ENCODE measurements at places on chromosomes 3 and 15. TPM values are rescaled to one million over a fixed set of nuclear protein-coding genes. Genes with fewer than 3 reads are reported as not detected.

The EPHA6 gene
- not detected for total RNA-seq

The SPINK8 gene
- not detected for total RNA-seq

The BCL2A1 gene
- total RNA-seq, result 31.0 TPM

The NR1I2 gene
- not detected for total RNA-seq

The CNOT10 gene
- 49.0 TPM for total RNA-seq

The PATL2 gene
- total RNA-seq, result 62.1 TPM

The GOLGA8J gene
- total RNA-seq, result not detected

The IGSF11 gene
- total RNA-seq, result 0.95 TPM

The MFAP1 gene
- 37.3 TPM for total RNA-seq

The TIGIT gene
- total RNA-seq, result 3.6 TPM

The TICRR gene
- total RNA-seq, result 15.4 TPM

The NEO1 gene
- total RNA-seq, result 4.1 TPM

The NEK11 gene
- total RNA-seq, result 1.9 TPM

The TRH gene
- not detected for total RNA-seq

The SPG11 gene
- total RNA-seq, result 81.7 TPM

The POC1A gene
- 16.8 TPM for total RNA-seq

The NR2E3 gene
- total RNA-seq, result not detected

The RAD51 gene
- 51.4 TPM for total RNA-seq
